Heart left ventricle (tissue), 16 donors: ENCODE measurements at places on chromosomes 4 and X. TPM values are rescaled to one million over a fixed set of nuclear protein-coding genes. Genes with fewer than 3 reads are reported as not detected.

The SOD3 gene
- 15.0 TPM for polyA plus RNA-seq

- no peak for DNase-seq
These were observed 11.0 kb upstream of the COL25A1 start for GRCh38 chr4:109313168-109314133.

DNA sequence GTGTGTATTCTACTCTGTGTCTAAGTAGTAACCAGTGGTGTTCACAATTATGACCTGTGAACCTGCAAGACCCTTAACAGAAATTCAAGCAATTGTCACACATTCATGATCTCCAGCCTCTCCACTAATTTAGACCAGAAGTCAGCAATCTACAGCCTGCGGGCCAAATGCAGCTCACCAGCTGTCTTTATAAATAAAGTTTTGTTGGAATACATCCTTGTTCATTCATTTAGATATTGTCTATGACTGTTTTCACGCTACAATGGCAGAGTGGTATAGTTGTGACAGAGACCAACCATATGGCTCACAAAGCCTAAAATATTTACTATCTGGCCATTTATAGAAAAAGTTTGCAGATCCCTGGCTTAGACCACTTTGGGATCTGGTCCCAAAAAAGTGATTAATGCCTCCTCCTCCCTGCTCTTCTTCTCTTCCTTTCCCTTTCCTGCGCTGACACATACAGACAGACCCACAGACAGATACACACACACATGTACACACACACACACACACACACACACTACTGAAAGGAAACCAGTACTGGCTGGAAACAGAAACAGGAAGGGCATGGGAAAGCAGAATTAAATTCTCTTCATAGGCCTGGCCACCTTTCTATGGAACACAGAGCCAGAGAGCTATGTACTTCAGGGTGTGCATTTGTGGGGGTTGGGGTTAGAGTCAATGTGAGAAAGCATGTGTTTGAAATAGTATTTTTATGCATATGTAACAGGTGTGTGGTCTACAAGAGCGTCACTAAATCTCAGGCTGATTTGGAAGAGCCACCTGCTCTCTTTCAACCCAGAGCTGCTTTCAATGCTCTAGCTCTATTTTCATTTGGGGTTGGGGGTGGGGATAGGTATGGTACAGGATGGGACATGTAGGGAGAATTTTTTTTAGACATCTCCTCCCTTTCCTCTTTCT lies 49.7 kb upstream of the TMEM164 start:
- no peak for DNase-seq

The MEPE gene
- not detected for polyA plus RNA-seq

DNA sequence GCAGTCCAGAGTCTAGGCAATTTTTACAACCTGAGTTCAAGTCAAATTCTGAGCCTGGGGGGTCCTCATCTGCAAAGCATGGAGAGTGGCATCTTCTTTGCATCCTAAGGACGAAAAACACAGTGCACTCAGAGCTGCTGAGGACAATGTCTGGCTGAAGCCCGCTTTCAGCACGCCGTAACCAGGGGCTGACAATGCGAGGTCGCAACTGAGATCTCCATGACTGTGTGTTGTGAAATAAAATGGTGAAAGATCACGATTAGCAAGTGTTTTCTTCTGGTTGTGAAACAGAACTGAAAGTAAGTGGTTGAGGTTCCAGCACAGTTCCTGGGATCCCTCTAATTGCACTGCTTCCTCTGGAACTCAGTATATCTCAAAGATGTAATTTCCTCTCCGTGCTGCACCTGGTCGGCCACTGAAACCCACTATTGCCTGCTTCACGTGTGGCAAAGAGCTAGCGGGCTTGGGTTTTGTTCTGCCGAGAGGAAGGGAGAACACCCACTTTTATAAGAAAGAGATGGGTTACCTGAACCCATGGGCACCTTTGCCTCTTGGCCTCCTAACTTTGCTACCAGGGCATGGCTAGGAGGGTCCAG lies 7.7 kb upstream of the F11 start:
- no peak for DNase-seq
